Cardiac ventricle fibroblast (primary cell): ENCODE measurements at places on chromosomes 16 and 17. TPM values are rescaled to one million over a fixed set of nuclear protein-coding genes. Genes with fewer than 3 reads are reported as not detected.

Gene ZFP3
- 1.00 and 2.2 TPM in 2 replicates for total RNA-seq

Gene HOXB8
- total RNA-seq: not detected in 2 replicates

Gene ZNF597
- total RNA-seq: 1.7 and 2.0 TPM in 2 replicates

Gene CORO1A
- total RNA-seq: 0.15 and 1.3 TPM in 2 replicates

Gene STAC2
- 0.19 and 0.24 TPM in 2 replicates for total RNA-seq

Gene ARSG
- total RNA-seq: 2.6 and 3.3 TPM in 2 replicates

Gene SECTM1
- total RNA-seq: 8.6 and 12.6 TPM in 2 replicates

Gene OR2C1
- total RNA-seq: 0.12 TPM in 1 of 2 replicates, not detected in the other
